ENCODE measurements at places on chromosomes 6 and 20. TPM values are rescaled to one million over a fixed set of nuclear protein-coding genes. Genes with fewer than 3 reads are reported as not detected.

The HLA-DPB1 gene
- total RNA-seq, result 0.64 TPM

The FAM8A1 gene
- total RNA-seq, result 9.3 TPM

The DDAH2 gene
- total RNA-seq, result 104 TPM

The HLA-DMA gene
- 2.8 TPM for total RNA-seq

The LTB gene
- total RNA-seq, result 3.7 TPM

The RPP21 gene
- 81.3 TPM for total RNA-seq

The AKAP12 gene
- total RNA-seq, result 267 TPM
